Activated T-helper 2 cell treated with anti-CD3 and anti-CD28 coated beads, Interferon-gamma antibody, Interleukin-2, Interleukin-4, amounts not matched to agents 10 μg/mL and 5 μg/mL and 100 μg/mL, durations not matched to agents 14 hours and 24 hours and 36 hours (primary cell): ENCODE measurements at places on chromosomes 1 and 21. TPM values are rescaled to one million over a fixed set of nuclear protein-coding genes. Genes with fewer than 3 reads are reported as not detected.
A peak's percentile ranks its signal among the peaks of the same experiment; 100 is the strongest.

DNA sequence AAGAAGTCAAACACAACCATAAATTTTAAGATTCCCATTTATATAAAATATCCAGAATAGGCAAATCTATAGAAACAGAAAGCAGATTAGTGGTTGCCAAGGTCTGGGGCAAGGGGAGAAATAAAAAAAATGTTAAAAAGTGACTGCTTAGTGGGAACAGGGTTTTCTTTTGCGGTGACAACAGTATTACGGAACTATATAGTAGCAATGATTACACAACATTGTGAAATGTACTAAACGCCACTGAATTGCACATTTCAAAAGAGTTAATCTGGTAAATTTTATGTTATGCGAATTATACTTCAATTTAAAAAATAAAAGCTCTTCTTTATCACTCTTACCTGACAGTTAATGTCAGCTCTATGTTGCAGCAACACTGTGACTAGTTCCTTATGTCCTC lies 105.2 kb downstream of the ACBD6 start:
- DNase-seq, result no peak
- no peak overlapping the region for H3K4me3 ChIP-seq
- H3K4me1 ChIP-seq, result no peaks in the 10 kb centered on the region
- H3K36me3 ChIP-seq, result peaks cover 38% of the 10 kb centered on the region
- no peak overlapping the region for H3K27ac ChIP-seq
- no peaks in the 10 kb centered on the region for H3K27me3 ChIP-seq

- DNase-seq, result no peak
- no peak overlapping the region for H3K4me3 ChIP-seq
- peaks cover 25% of the 10 kb centered on the region for H3K27me3 ChIP-seq
- H3K4me1 ChIP-seq, result no peaks in the 10 kb centered on the region
- H3K36me3 ChIP-seq, result no peaks in the 10 kb centered on the region
Measured at GRCh38 chr1:24009406-24009805, 29.3 kb upstream of the SRSF10 start.

TSPEAR gene
- total RNA-seq, result not detected in 2 replicates

- peaks cover 43% of the 10 kb centered on the region for H3K4me1 ChIP-seq
- no peaks in the 10 kb centered on the region for H3K27me3 ChIP-seq
- peak overlapping the region; percentile 11 for H3K27ac ChIP-seq
- no peak for DNase-seq
Measured at GRCh38 chr1:112672842-112673241, 1.6 kb upstream of the MOV10 start.

GRCh38 chr1:25036117-25036546 lies 106.1 kb upstream of the RUNX3 start:
- no peak overlapping the region for H3K4me3 ChIP-seq
- peaks cover 9% of the 10 kb centered on the region for H3K27me3 ChIP-seq
- no peak for DNase-seq
- H3K36me3 ChIP-seq, result no peaks in the 10 kb centered on the region
- H3K27ac ChIP-seq, result no peak overlapping the region

SELE gene
- total RNA-seq, result not detected in 2 replicates

GRCh38 chr1:235882816-235883215 lies 16.1 kb upstream of the LYST start:
- H3K36me3 ChIP-seq, result no peaks in the 10 kb centered on the region
- peaks cover 47% of the 10 kb centered on the region for H3K4me1 ChIP-seq
- no peaks in the 10 kb centered on the region for H3K27me3 ChIP-seq
- peak overlapping the region; percentile 63 for H3K4me3 ChIP-seq
- H3K27ac ChIP-seq, result peak overlapping the region; percentile 67
- DNase-seq, result no peak

- H3K27me3 ChIP-seq, result peaks cover 7% of the 10 kb centered on the region
- H3K4me3 ChIP-seq, result no peak overlapping the region
- no peak for DNase-seq
- H3K27ac ChIP-seq, result no peak overlapping the region
- no peaks in the 10 kb centered on the region for H3K4me1 ChIP-seq
Measured at GRCh38 chr1:78603206-78603605, 17.0 kb upstream of the IFI44L start.
